Foreskin keratinocyte (primary cell): ENCODE measurements at places on chromosomes 13 and 19. TPM values are rescaled to one million over a fixed set of nuclear protein-coding genes. Genes with fewer than 3 reads are reported as not detected.

The DCT gene
- 0.03 TPM in 1 of 2 replicates, not detected in the other for total RNA-seq

The ADAT3 gene
- 2.7 and 3.2 TPM in 2 replicates for total RNA-seq

The ZNF787 gene
- 28.6 and 29.1 TPM in 2 replicates for total RNA-seq

The KLK1 gene
- 1.1 and 1.3 TPM in 2 replicates for total RNA-seq

The ZNF506 gene
- total RNA-seq = 8.2 and 9.7 TPM in 2 replicates

The SERTAD1 gene
- 12.4 and 14.3 TPM in 2 replicates for total RNA-seq

The C19orf67 gene
- not detected in 2 replicates for total RNA-seq

The ZNF729 gene
- total RNA-seq = not detected in 2 replicates

The ZFR2 gene
- total RNA-seq = 0.17 TPM in 1 of 2 replicates, not detected in the other

The SELENOV gene
- not detected in 2 replicates for total RNA-seq

The RPS28 gene
- 761 and 816 TPM in 2 replicates for total RNA-seq

The SIGLEC14 gene
- not detected in 2 replicates for total RNA-seq

The SLC27A5 gene
- total RNA-seq = 17.7 and 19.0 TPM in 2 replicates
